ENCODE measurements at places on chromosomes 1 and 21.

DNA sequence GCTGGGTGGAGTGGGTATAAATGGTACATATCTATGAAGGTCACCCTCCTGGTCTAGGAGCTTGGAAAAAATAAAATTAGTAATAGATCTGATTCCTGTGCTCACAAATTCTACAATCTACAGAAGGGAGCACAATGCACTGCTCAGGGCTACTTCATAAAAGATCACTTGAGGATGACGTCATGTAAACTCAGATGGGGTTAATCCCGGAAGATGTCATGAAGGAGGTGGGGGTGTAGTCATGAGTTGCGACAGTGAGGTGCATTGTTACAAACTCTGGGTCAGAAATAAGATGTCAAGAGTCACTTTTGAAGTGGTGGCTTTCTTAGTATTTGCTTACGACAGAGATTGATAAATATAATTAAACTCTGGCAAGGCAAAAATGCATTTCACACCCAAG, 68.2 kb downstream of the LHX9 start:
- no peak for DNase-seq

- DNase-seq = no peak
These were observed 5.9 kb downstream of the LMO4 start for GRCh38 chr1:87334351-87335174.

- no peak for DNase-seq
These were observed 185.1 kb upstream of the GREM2 start for GRCh38 chr1:240797050-240797449.

DNA sequence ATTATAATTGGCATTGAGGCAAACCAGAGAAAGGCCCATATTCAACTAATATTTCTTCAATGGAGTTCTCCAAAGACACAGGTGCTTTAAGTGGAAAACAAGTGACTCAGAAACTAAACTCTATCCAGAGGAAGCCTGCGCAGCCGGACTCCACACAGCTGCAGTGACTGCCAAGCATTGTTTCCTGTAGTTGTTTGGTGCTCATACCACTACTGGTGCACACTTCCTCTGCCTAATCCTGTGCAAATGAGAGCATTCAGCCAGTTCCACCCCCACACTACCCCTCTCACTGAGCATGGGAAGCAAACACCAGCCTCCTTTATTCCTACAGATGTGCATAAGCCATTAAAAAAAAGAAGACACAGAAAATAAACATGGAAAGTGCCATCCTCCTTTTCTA, 102.9 kb downstream of the VAV3 start:
- no peak for DNase-seq

DNA sequence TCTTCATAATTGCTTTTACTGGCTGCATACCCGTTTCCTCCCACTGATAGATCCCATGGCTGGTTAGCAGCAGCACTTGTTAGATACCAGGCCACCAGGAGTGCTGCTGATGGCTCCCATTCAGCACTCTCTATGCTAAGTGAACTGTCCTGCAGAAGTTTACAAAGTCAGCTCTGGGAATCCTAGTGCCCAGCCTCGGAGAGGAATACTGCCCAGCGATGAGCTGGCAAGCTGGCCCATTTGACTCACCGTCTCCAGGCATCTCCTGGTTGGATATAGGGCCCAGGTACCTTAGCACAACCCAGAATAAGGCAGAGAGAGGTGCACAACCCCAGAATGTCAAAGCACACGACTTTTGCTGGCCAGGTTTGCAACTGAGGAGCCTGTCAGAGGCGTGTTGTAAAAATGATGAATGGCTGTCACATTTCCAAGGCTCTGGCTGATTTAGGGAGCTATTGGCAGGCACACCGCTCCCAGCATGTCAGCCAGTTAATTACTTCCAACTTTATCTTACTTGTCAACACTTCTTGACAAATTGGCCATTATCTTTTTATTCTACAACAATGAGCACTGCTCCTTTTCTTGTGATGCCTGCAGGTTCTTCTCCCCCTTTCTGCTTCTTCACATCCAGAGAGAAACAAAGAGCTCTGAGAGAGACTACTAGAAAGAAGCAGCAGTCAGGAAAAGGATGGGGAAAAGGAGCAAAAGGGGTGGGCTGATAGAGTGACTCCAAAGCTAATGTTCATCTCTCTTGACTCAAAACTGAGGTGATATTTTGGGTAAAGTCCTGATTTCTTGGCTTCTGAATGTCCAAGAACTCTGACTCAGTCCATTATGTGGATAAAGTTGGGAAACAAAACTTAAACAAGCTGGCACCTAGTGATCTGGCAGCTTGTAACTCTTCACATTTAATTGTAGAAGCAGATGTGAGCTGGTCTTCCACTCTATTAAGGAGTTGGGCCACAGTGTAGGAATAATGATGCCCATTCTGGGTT, 10.8 kb upstream of the ANGPTL7 start:
- DNase-seq = no peak

DNA sequence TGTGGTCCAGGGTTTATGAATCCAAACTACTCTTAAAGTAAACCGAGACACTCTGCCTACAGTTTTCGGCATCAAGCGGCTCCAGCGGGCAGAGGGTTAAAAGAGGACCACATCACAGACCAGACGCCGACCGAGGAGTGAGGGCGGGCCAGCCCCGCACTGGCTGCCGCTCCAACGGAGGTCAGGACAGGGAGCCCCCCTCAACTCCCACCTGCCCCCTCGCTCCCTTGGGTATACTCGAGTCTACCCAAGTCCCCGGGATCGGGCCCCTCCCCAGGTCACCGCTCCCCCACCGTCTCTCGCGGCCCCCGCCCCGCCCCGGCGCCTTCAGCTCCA, 312 bp downstream of the ARNT start:
- no peak for DNase-seq

Measured in activated T-helper 1 cell treated with anti-CD3 and anti-CD28 coated beads, Interleukin-2, amount 50 U/mL, for 16 hours (primary cell).